GM12865 (cell line): ENCODE measurements at places on chromosomes 11 and 22.

DNA sequence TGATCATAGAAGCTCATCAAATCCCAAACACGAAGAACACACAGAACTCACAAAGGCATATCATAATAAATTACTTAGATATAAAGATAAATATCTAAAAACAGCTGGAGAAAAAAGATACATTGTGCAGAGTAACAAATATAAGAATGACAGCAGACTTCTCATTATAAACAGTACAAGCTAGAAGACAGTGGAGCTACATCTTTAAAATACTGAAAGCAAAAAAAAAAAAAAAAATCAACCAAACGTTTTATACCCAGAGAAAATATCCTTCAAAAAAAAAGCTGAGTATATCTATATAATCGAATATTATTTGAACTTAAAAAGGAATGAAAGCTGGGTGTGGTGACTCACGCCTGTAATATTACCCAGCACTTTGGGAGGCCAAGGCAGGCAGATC is 90.0 kb downstream of the SBF2 start:
- no peak for DNase-seq

DNA sequence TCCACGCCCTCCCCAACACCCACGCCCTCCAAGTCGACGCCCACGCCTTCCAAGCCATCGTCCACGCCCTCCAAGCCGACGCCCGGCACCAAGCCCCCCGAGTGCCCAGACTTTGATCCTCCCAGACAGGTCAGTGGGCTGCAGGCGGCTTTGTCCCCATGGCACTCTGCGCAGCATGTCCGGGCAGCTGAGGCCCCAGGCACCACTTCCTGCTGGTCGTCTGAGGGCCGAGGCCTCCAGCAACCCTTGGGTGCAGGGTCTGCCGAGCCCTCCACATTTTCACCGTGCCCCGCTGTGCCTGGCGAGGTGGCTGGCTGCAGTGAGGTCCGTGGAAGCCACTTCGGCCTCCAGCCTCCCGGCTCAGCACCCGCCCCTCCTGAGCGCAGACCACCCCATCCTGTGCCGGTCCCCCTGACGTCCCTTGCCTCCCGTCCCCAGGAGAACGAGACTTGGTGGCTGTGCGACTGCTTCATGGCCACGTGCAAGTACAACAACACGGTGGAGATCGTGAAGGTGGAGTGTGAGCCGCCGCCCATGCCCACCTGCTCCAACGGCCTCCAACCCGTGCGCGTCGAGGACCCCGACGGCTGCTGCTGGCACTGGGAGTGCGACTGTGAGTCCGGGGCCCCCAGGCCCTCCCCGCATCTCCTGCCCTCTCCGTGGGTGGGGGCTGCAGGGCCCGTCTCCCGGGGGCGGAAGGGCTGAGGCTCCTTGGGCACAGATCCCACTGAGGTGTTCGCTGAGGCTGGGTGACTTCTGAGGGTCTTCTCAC is 26.8 kb downstream of the MUC2 start:
- DNase-seq, result no peak

GRCh38 chr11:134474070-134474860 is 62.2 kb upstream of the B3GAT1 start:
- DNase-seq, result no peak

GRCh38 chr11:35088226-35088625 is 50.7 kb upstream of the CD44 start:
- no peak for DNase-seq

GRCh38 chr11:91373497-91373896 is 851.1 kb upstream of the FAT3 start:
- no peak for DNase-seq

GRCh38 chr22:19625331-19626041 is 88.8 kb upstream of the SEPTIN5 start:
- no peak for DNase-seq

- no peak for DNase-seq
Observed at GRCh38 chr11:26442131-26442530, 110.2 kb downstream of the ANO3 start.

DNA sequence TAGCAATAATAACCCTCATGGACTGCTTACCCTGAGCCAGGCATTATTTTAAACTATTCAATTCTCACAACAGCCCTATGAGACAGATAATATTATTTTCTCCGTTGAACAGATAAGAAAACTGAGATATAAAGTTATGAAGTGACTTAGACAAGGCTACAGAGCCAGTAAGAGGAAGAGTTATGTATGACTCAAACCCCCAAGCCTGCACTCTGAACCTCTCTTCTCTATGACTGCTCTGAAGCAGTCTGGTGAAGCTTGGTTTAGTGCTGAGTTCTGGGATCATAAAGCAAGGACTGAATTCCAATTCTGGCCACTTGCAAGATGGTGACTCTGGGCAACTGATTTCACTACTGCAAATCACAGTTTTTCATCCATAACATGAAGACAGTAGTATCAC is 34.5 kb downstream of the TNKS1BP1 start:
- DNase-seq, result no peak

GRCh38 chr11:69468911-69469885 is 12.3 kb upstream of the LINC01488 start:
- no peak for DNase-seq

GRCh38 chr11:126385991-126386728 is 30.7 kb downstream of the ST3GAL4 start:
- no peak for DNase-seq

- peak; percentile 43 for DNase-seq
Observed at GRCh38 chr11:34175284-34176019, 70.0 kb downstream of the NAT10 start.

GRCh38 chr22:44665115-44665514 is 36.9 kb upstream of the PRR5 start:
- DNase-seq, result no peak

DNA sequence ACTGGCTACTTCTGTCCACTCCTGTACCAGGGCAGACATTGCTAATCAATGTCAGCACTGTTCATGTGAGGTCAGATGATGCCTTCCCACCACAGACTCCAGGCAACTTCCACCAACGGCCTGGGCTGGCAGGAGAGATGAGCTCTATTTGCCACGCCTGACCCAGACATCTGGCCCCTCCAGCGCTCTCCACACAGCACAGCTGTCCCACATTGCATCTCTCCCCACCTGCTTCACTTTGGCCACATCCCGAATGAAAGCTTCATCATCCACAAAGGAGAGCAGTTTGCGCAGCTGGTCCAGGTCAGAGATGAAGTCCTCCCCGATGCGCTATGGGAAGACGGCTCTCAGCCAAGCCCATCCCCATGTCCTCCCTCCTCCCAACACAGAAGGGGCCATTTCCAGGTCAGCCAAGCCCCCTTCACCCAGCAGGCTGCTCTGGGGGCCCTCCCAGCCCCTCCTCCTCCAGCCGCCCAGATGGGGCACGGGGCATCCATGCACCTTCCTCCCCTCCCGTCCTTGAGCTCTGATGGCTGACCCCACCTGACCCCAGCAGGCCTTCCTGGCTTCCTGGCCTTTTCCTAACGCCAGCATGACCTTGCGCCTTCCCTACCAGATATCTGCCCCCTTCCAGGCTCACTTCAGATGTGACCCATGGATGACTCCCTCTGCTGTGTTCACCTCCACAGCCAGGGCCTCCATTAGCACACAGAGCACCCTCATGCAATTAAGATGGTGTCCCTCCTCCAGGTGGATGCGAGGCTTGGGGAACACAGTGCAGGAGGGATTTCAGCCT is 7.4 kb downstream of the PYGM start:
- DNase-seq, result no peak

- DNase-seq, result no peak
Observed at GRCh38 chr11:88501541-88501940, 164.0 kb upstream of the CTSC start.

DNA sequence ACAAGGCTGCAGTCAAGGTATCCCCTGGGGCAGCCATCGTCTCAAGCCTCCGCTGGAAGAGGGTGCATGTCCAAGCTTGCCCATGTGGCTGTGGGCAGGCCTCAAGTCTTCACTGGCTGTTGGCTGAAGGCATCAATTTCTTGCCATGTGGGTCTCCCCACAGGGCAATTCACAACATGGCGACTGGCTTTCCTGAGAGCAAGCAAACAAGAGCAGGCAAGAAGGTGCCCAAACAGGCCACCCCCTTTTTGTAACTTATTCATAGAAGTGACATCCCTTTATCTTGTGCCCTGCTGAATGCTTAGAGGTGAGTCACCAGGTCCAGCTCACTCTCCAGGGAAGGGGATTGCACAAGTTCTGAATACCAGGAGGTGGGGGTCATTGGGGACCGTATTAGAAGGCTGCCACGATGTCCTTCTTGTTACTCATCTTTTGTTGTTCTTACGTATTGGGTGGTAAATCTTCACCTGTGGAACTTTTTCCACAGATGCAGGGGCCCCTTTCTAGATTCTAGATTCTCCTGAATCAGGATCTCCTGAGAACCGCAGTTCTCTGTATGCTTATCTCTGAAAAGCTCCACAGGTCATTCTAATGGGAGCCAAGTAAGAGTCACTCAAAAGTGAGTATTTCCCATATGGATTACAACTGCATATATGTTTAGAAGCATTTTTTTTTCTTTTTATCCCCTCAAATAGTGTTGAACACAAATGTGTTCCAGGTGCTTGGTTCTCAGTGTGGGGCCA is 44.2 kb upstream of the MICAL2 start:
- DNase-seq, result no peak

- DNase-seq, result no peak
Observed at GRCh38 chr11:85475660-85476517, 151.3 kb downstream of the DLG2 start.

GRCh38 chr22:22076932-22077703 is 94.5 kb upstream of the TOP3B start:
- no peak for DNase-seq

GRCh38 chr11:123885570-123885969 is at the start of gene TMEM225:
TMEM225 (minus strand) TSS chr11:123885670; CDS start chr11:123885425, 245 bp downstream.
- DNase-seq, result no peak

DNA sequence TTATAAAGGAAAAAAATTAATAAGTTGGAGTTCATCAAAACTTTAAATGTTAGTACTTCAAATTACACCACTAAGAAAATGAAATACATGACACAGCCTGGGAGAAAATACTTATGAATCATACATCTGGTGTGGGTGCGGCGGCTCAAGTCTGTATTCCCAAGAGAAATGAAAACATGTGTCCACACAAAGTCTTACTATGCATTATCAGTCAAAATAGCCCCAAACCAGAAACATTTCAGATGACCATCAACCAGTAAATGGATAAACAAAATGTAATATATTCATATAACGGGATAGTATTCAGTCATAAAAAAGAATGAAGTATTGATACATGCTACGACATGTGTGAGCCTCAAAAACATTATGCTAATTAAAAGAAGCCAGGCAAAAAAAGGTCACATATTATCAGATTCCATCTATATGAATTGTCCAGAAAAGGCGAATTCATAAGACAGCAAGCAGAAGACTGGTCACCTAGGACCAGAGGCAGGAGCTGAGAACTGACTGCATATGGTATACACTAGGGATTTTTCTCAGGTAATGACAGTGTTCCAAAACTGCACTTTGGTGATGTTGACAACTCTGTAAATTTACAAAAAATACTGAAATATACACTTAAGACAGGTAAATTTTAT is 5.3 kb upstream of the AKIP1 start:
- DNase-seq, result no peak

DNA sequence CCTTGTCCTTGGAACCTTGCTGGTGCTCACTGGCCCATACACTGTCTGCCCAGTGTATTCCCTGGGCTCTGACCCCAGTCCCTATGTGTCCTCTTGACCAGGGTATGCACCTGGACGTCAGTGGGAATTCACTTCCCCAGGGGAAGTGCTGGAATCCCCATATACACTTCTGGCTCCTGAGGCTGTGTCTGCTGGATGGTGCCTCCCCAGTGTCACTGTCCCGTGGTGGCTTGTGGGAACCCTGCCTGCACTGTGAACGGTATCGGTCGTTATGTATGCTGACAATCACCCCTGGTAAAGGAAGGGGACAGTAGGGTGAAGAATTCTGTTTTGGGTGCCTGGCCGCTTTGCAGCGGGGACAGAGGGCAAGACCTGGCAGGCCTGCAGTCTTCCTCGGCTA is 95.9 kb downstream of the RRM1 start:
- DNase-seq, result no peak

DNA sequence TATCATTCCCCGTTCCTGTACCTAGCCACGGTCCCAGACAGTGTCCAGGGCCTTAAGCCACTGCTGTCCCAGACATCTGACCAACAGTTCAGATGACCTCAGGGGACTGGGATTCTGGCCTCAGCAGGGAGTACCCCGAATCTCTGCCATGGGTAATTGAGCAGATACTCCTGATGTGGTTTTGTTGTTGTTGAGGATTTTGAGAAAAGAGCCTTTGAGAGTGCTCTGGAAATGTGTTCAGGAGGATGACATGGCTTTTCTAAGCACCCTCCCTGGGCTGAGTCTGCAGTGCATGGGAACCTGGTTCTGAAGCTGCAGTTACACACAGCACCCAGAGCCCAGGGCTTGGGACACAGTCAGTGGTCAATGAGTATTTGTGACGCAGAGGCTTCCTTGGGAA is 30.4 kb downstream of the ADAMTS15 start:
- DNase-seq, result no peak

DNA sequence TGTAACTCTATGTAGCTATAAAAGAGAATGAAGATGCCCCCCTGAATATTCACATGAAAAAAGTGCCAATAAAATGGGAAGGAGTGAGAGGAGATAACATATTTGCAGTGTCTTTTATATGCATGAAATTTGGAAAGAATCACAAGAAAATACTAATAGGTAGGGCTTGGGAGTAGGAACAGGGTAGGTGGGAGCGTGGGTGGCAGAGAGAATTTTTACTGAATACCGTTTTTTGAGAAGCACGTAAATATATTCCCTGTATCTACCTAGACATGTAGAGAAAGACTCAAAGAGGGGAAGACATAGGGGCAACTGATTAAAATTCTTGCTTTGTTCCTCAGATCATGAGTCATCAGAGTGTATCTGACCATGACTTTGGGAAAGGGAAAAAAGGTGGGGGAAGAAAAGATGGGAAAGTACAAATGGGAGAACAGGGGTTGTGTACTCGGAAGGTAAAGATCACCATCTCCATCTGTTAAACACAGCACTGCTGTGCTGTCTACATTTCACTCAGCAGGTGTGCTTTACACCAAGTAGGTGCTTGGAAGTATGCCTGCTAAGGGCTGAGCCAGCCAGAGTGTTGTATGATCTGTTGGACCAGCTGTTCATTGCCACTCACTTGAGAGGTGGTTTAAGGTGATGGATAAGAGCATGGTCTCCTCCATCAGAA is 16.0 kb downstream of the PRR5L start:
- DNase-seq, result no peak

DNA sequence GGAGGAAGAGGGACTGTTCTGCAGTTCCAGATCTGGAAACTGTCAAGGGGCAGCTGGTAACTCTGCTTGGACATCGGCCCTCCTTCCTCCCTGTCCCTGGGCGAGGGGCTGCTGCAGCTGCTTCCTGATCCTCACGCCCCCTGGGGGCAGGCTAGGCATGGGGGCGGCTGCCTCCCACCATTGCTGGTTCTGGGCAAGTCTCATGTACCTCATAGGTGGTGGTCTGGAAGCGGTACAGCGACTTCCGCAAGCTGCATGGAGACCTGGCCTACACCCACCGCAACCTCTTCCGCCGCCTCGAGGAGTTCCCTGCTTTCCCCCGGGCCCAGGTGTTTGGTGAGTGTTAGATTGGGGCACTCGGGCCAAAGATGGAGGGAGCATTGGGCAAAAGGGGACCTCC is 5.0 kb downstream of the SNX15 start:
- DNase-seq, result no peak
